ENCODE measurements at places on chromosomes 6 and 20.
A peak's percentile ranks its signal among the peaks of the same experiment; 100 is the strongest.

GRCh38 chr6:17039266-17039665 is 62.6 kb upstream of the STMND1 start:
- DNase-seq: no peak

GRCh38 chr6:835476-836160 is 142.7 kb upstream of the EXOC2 start:
- no peak for DNase-seq

- DNase-seq: no peak
Measured at GRCh38 chr6:150207931-150208570, 65.2 kb downstream of the PPP1R14C start.

- peak; percentile 89 for DNase-seq
Measured at GRCh38 chr20:41245086-41245707, 72.3 kb downstream of the ZHX3 start.

- DNase-seq: no peak
Measured at GRCh38 chr20:32583581-32584070, 1.5 kb downstream of the NOL4L start.

GRCh38 chr6:1624851-1625781 is 15.4 kb downstream of the FOXC1 start:
- DNase-seq: no peak

DNA sequence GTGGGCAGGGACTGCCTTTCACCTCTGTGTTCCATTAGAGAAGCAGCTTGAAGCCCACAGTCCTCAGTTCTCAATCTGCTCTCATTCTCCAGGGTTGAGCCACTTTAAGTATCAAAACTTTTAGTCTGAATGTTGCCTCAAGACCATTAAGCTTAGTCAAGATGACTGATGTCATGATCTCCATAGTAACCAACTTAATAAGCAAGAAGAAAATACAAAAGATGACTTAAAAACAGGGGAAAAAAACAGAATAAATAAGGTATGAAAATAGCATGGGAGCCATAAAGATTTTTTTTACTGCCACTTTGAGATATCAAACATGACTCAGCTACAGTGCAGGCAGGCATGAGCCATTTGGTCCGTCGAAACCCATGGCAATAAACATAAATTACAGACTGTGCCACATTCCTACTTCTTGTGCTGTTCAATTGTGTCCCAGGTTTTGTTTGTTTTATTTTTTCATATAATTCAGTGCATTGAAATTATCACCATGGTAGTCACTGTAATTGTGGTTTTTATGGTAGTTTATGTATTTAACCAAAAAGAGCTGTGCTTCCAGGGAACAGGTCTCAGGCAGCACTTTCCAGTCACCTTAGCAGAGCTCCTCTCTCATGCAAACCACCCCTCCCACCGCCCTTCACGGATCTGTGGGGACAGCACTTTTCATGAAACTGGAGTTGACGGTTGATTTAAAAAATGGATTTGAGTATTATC is 156.5 kb upstream of the INSM1 start:
- no peak for DNase-seq

DNA sequence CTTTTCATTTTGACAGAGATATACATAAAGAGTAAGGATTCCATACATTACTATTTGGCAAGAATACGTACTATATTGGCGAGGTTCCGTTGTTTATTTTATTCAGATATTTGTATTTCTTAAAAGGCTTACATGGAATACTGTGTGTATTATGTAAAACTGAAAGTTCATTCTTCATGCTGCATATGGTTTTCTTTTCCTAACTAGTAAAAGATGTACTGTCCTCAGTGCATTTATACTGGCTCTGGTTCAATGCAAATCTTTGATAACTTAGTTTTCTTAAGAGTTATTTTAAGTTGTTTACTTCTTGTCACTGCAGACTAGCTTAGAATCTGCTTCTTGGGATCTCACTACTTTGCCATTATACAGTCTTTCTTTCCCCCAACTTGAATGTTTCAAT is 42.0 kb downstream of the ADGRB3 start:
- no peak for DNase-seq

DNA sequence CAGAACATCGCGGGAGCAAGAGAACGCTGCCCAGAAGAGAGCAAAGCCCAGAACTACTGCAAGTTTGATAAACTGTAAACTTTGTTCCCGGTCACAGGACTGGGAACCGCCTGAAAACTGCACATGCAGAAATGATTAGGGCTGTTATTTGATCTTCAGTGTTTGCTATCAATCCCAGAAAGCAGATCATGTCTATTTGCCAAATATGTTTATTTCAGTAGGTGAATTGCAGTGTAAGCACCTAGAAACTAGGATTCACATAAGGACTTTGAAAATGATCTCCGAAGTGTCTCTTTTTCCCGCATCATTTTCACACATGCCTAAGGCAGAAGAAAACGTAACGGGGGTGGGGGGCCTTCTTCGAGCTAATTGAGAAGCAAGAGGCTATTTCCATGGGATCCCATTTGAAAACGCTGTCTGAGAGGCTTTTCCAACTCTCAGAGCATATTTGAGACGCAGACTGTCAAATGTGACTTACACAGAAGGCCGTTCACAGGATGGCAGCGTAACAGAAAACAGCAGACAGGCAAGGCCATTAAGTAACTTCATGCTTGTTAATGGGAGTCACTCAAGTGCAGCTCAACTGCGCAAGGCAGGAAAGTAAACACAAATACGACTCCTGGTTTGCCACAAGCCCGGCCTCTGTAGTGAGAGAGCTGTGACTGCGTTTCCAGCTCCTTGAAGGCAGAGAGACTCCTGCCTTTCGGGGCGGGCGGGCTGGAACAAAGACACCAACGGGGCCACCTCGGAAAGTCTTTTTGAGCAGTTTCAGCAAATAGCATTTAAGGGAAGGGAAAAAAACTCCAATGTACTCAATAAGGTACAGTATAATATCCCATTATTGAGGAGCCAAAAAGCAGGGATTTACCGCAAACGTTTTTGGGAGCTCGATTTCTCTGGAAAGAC is 144.7 kb upstream of the ZNF217 start:
- DNase-seq: peak; percentile 88

GRCh38 chr6:127516662-127517273 is 2.4 kb downstream of the MTCL3 start:
- peak; percentile 91 for DNase-seq

Data from cerebellar cortex (tissue), 1 donor.